ENCODE measurements at places on chromosomes 5 and 9.

GRCh38 chr5:132815454-132815853, 2.4 kb downstream of the SOWAHA start:
- DNase-seq = no peak

DNA sequence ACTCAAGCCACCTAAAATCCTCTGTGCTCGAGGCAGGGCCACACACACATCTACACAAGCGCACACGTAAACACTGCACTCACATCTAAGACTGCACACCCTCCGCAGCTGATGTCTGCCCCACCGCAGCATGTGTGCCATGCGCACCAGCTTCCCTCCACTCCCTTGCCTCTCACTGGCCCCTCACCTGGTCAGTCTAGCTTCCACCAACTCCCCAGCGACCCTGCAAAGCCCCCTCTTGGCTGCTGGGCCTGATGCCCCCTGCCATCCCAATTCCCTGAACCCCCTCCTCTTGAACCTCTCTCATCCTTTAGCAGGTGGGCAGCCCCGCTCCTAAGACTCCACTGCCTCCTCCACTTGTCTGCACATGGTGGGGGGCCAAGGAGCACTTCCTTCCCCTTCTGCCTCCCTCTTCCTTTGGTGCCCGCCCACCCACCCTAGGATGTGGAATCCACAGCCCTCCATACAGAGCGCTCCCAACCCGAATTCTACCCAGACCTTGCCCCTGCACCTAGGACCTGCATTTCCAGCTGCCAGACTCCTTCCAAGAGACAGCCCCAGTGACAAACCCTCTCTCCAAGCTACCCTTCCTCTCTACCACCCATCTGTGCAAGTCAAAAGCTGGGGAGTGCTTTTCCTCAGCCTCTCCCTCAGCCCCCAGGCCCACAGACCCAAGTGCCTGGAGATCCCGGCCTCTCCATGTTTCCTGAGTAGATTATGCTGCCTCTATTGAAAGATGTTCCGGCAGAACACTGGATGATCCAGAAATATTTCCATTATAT, 23.9 kb downstream of the ADAMTS2 start:
- no peak for DNase-seq

DNA sequence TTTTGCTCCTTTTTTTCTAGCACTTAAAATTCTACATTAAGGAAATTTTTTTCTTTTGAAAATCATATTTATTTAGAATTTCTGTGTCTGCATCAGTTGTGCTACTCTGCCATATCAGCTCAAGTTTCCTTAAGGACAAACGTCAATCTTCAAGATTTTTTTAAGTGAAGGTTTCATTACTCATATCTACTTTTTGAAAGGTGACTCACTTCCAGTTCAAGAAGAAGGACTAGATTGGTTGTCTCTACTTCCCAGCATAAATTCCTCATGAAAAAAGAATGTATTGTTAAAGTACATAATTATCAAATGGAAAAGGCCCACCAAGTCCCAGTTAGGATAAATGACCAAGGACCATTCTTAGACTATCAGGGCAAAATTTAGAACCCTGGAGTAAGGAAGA, 626.5 kb downstream of the DMRTA1 start:
- no peak for DNase-seq

- DNase-seq = no peak
Observed at GRCh38 chr5:123088031-123088805, 823 bp upstream of the PRDM6 start.

- no peak for DNase-seq
Observed at GRCh38 chr5:38290028-38290653, 31.8 kb downstream of the EGFLAM start.

GRCh38 chr9:137380606-137381005, 42.4 kb downstream of the EXD3 start:
- DNase-seq = no peak

DNA sequence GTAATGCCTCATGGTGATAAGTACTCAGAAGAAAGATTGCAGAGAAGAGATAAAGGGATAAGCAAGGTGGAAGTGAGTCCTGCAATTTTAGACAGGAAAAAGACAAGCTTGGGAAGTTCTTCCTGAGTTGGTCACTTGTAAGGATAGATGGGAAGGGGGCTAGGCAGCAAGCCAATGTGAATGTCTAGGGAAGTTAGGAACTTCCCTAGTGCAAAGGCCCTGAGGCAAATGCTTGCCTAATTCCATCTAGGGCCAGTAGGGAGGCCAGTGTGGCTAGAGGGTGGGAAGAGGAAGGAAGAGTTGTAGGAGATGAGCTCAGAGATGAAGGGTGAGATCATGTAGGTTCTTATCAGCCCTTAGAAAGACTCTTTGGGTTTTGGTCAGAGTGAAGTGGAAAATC, 206.6 kb downstream of the MAT2B start:
- no peak for DNase-seq

DNA sequence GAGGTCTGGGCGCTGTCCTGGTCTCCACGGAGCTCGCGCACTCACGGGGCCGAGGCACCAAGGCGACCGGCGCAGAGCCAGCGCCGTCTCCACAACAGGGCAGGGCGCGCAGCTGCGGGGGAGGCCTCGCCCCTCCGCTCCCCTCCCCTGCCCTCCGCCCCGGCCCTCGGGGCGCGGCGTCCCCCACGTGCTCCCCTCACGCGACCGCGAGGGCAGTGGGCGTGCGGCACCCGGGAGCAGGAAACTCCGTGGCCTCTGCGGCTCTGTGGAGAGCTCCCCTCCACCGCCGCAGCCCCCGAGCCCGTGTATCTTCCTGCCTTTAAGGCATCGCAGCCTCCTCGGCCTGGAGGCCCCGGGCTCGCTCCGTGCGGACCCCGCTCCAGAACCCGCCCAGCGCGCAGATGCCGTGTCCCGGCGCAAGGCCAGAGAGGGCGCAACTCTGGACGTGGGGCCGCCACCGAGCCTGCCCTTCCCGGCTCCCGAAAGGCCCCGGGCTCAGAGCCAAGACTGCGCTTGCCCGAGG, 708 bp upstream of the TUBB4B start:
- peak; percentile 70 for DNase-seq

GRCh38 chr5:151685749-151686673, 704 bp downstream of the SPARC start:
- peak; percentile 55 for DNase-seq

- no peak for DNase-seq
Observed at GRCh38 chr5:170571875-170572852, 68.3 kb downstream of the KCNIP1 start.

DNA sequence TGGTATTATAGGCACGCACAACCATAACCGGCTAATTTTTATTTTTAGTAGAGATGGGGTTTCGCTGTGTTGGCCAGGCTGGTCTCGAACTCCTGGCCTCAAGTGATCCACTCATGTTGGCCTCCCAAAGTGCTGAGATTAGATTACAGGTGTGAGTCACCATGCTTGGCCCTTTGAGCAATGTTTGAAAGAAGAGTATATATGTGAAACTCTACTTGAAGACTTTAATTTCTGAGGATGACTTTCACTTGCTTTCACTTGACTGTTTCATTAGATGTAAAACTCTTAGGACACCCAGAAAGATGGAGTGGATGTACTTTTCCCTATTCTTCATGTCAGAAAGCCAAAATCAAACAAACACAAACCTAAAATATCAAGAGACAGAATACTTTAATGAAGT, 43.8 kb upstream of the GAS1 start:
- no peak for DNase-seq

DNA sequence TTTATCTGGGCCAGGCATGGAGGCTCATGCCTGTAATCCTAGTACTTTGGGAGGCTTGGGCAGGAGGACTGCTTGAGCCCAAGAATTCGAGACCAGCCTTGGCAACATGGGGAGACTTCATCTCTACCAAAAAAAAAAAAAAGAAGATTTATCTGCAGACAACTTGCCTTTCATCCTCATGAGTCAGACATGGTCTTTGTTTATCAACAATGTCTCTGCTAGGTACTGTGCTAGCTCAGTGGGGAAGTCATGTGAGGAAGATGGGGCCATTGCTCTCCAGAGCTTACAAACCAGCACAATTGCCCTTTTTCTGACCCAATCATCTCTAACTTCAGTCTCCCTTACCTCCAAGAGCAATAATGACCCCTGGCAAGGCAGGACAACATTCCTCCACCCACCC, 1.6 kb downstream of the URM1 start:
- DNase-seq = no peak

GRCh38 chr9:37010180-37010579, 23.9 kb downstream of the PAX5 start:
- no peak for DNase-seq

GRCh38 chr9:38339496-38339895, 53.0 kb upstream of the ALDH1B1 start:
- DNase-seq = peak; percentile 62
